ENCODE measurements at places on chromosomes 7 and 10. TPM values are rescaled to one million over a fixed set of nuclear protein-coding genes. Genes with fewer than 3 reads are reported as not detected.

ASAH2 gene
- total RNA-seq, result not detected

SYT15B gene
- total RNA-seq, result 0.93 TPM

TUBB8 gene
- not detected for total RNA-seq

MGAM2 gene
- not detected for total RNA-seq

PRRT4 gene
- 1.6 TPM for total RNA-seq

TLL2 gene
- total RNA-seq, result 7.0 TPM

PPP1R3C gene
- total RNA-seq, result 236 TPM

GRM3 gene
- total RNA-seq, result not detected

DNA sequence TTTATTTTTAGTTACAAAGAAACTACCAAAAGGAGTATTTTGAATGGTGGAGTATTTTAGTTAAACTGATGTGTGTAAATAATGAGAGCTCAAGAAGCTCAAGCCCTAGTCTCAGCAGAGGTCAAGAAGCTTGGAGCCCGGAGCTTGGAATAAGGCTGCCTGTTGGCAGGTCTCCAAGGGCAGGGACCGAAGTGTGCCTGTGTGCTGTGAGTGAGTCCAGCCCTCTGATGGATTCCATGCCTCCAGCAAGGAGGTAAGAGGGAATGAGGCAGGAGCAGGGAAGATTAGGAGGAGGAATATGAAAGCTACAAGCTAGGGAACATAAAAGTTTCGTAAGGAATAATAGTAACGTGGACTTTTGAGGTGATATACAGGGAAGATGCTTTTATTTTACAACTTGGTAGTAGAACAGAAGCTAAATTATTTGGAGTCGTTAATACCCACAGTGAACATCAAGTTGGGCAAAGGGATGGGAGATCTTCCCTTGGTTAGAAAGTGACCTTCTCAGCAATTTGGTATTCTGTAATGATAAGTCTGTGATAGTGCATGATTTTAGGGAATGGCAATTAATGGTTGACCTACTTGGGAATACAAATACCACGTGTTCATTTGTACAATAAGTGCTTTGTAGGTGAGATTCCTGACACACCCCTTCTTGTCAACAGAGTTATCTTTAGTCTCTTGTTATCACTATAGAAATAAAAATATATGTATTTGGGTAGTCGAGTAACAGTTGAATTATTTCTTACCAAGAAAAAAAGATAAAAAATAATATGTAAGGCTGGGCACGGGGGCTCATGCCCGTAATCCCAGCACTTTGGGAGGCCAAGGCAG lies 4.6 kb downstream of the SEC23IP start:
- peaks cover 62% of the 10 kb centered on the region for H3K4me1 ChIP-seq
- H3K27me3 ChIP-seq, result no peaks in the 10 kb centered on the region
- H3K4me3 ChIP-seq, result no peak overlapping the region
- peak; percentile 68 for DNase-seq
- peaks cover 16% of the 10 kb centered on the region for H3K36me3 ChIP-seq

GRCh38 chr7:25763463-25763860 lies 388.5 kb upstream of the NFE2L3 start:
- no peak overlapping the region for H3K4me3 ChIP-seq
- H3K27ac ChIP-seq, result no peak overlapping the region
- H3K36me3 ChIP-seq, result no peaks in the 10 kb centered on the region

DNA sequence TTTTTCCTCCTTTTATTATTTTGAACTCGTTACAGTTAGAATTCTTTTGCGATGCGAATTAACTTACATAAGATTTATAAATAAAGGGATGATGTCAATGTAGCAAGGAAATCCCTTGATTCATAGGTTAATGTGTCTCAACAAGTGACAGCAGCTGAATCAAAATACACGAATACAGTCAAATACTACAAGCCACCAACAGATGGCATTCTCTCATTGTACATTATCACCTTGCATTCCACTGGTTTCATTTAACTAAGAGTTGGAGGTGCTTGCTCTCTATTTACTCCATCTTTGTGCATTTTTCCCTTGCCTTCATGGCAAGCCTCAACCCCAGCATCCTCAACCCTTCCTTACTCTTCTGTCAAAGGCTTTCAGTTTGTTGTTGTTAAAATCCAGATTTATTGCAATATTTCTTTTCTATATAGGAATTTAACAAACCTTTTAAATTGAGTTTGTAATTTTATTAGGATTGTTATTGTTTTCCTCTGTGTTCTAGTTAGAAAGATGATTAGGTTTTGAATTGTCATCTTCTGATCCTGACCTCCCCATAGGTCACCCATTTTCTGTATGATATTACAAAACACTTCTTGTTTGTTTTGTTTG lies 78.3 kb downstream of the SLC25A40 start:
- H3K36me3 ChIP-seq, result no peaks in the 10 kb centered on the region
- H3K4me3 ChIP-seq, result no peak overlapping the region
- no peaks in the 10 kb centered on the region for H3K4me1 ChIP-seq
- H3K27me3 ChIP-seq, result no peaks in the 10 kb centered on the region
- DNase-seq, result no peak
- H3K27ac ChIP-seq, result no peak overlapping the region

- no peak for DNase-seq
- no peaks in the 10 kb centered on the region for H3K27me3 ChIP-seq
- no peak overlapping the region for H3K4me3 ChIP-seq
- H3K27ac ChIP-seq, result no peak overlapping the region
- no peaks in the 10 kb centered on the region for H3K4me1 ChIP-seq
- H3K36me3 ChIP-seq, result peaks cover 7% of the 10 kb centered on the region
Measured at GRCh38 chr10:71351087-71351486, 32.0 kb downstream of the SLC29A3 start.

- H3K36me3 ChIP-seq, result peaks cover 90% of the 10 kb centered on the region
- no peaks in the 10 kb centered on the region for H3K27me3 ChIP-seq
- no peaks in the 10 kb centered on the region for H3K4me1 ChIP-seq
- no peak overlapping the region for H3K4me3 ChIP-seq
- DNase-seq, result no peak
- H3K27ac ChIP-seq, result no peak overlapping the region
Measured at GRCh38 chr7:128959296-128959695, 21.6 kb downstream of the IRF5 start.

DNA sequence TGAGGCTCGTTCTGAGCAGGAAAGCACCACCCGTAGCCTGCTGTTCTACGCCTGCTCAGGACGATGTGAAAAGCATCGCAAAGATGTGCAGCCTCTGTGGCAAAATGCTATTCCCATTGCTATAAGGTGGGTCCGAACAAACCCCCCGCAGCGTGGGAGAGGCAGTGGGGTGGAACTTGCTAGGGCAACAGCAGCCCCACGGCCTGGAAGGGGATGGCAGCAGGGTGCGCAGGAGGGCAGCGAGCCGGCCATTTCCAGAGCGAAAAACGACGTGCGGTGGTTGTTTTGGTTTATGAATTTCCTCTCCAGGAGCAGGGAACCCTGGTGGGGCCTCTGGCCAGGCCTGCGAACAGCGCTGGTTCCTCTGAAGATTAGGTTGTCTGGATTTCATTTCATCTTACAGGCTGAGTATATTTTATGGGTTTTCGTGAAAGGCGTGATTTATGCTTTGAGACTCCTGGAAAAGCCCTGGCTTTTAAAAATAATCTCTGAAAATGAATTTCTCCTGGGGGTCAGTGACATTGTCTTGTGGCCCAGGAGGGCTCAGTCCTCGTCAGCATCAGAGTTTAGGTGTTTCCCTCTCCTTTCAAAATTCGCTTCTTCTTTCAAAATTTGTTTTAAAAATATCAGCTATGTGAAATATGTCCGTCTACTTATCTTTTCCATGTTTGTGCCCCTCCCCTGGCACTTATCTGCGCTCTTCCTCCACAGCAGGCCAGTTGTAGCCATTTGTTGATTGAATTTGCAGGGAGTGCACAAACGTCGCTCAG lies 42.3 kb upstream of the UBE3C start:
- H3K27me3 ChIP-seq, result peaks cover 47% of the 10 kb centered on the region
- H3K4me3 ChIP-seq, result no peak overlapping the region
- H3K4me1 ChIP-seq, result no peaks in the 10 kb centered on the region
- no peak overlapping the region for H3K27ac ChIP-seq
- H3K36me3 ChIP-seq, result no peaks in the 10 kb centered on the region

DNA sequence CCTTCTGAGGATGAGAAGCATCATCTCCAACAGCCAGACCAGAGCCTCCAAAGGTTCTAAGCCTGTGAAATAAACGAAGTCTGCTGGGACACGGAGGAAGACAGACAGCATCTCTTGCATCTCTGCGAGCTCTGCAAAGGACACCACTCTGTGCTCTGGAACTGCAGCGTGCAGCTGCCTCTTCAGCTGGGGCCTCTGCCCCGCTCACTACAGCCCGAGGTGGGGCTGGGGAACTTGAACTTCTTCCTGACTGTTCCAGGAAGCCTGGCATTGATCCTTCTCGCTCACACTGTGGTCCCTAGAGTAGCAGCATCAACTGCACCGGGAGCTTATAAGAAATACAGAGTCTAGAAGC lies 163.3 kb downstream of the USP6NL start:
- H3K27ac ChIP-seq, result no peak overlapping the region
- DNase-seq, result no peak
- no peaks in the 10 kb centered on the region for H3K36me3 ChIP-seq
- H3K4me3 ChIP-seq, result no peak overlapping the region
- no peaks in the 10 kb centered on the region for H3K4me1 ChIP-seq
- peaks cover 47% of the 10 kb centered on the region for H3K27me3 ChIP-seq

DNA sequence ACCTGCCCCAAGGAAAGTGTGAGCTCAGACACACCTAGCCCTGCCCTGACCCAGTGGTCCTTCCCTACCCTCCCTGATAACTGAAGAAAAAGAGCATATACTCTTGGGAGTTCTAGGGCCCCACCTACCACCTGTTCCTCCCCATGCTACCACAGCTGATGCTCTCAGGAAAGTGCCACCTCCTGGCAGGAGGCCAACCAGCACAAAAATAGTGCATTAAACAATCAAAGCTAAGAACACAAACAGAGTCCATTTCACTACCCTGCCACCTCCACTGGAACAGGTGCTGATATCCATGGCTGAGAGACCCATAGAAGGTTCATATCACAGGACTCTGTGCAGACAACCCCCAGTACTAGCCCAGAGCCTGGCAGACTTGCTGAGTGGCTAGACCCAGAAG lies 288.6 kb upstream of the PHF14 start:
- H3K27ac ChIP-seq, result no peak overlapping the region
- no peaks in the 10 kb centered on the region for H3K36me3 ChIP-seq
- no peak for DNase-seq

DNA sequence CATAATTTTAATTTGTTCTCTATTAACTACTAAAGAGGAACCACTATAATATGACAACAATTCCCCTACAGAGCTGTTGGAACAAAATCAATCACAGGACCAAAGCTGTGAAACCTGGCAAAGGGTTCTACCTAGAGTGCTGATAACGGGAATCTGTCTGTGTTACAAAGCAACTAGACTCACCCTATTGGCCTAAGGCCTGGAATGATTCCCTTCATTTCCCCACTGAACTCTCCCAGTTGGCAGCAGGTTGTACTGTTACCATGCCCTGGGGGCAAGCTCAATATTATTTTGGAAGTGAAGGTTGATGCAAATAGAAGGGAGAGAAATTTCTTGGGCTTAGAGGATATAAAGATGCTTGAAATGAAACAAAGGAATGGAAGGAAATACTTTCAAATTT lies 81.8 kb downstream of the SEMA3A start:
- no peaks in the 10 kb centered on the region for H3K27me3 ChIP-seq
- H3K36me3 ChIP-seq, result no peaks in the 10 kb centered on the region
- peak overlapping the region; percentile 47 for H3K27ac ChIP-seq
- no peak for DNase-seq
- H3K4me3 ChIP-seq, result no peak overlapping the region
- H3K4me1 ChIP-seq, result peaks cover 35% of the 10 kb centered on the region

GRCh38 chr10:50988792-50989191 lies 85.5 kb upstream of the PRKG1 start:
- H3K27me3 ChIP-seq, result peaks cover 29% of the 10 kb centered on the region
- H3K36me3 ChIP-seq, result no peaks in the 10 kb centered on the region
- peak overlapping the region; percentile 80 for H3K4me3 ChIP-seq

DNA sequence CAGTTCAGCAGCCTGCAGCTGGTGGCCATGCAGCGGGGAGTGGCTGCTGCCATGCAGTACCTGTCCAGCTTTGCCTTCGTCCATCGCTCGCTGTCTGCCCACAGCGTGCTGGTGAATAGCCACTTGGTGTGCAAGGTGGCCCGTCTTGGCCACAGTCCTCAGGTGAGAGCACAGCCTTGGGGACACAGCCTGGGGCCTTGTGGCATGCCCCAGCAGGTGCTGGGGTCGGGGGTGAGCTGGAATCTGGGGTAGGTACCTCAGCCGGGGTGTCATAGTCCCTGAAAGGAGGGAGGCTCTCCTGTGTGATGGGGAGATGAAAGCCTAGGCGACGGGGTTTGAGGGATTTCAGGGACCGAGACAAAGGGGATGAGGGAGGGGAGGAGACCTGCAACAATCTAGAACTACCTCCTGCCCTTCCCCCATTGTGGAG lies 14.1 kb downstream of the EPHB6 start:
- DNase-seq, result no peak
- no peak overlapping the region for H3K4me3 ChIP-seq
- H3K27ac ChIP-seq, result no peak overlapping the region
- no peaks in the 10 kb centered on the region for H3K4me1 ChIP-seq

- no peaks in the 10 kb centered on the region for H3K36me3 ChIP-seq
- H3K27ac ChIP-seq, result no peak overlapping the region
- peaks cover 38% of the 10 kb centered on the region for H3K27me3 ChIP-seq
- H3K4me3 ChIP-seq, result no peak overlapping the region
Measured at GRCh38 chr10:131621784-131622624, 278.8 kb upstream of the PPP2R2D start.

GRCh38 chr7:100856871-100857282 lies 4.4 kb downstream of the SLC12A9 start:
- H3K4me3 ChIP-seq, result no peak overlapping the region
- peaks cover 14% of the 10 kb centered on the region for H3K4me1 ChIP-seq
- DNase-seq, result no peak
- no peak overlapping the region for H3K27ac ChIP-seq
- no peaks in the 10 kb centered on the region for H3K27me3 ChIP-seq

GRCh38 chr7:22356701-22357310 lies at the start of gene RAPGEF5:
Gene RAPGEF5, minus strand, starts transcription at chr7:22357154. Its CDS starts 94 bp downstream, at chr7:22357060.
- no peaks in the 10 kb centered on the region for H3K36me3 ChIP-seq
- H3K27ac ChIP-seq, result peak within 1 kb of the TSS; percentile 23
- H3K4me1 ChIP-seq, result peaks cover 11% of the 10 kb centered on the region
- H3K4me3 ChIP-seq, result peak within 1 kb of the TSS; percentile 67
- DNase-seq, result no peak

DNA sequence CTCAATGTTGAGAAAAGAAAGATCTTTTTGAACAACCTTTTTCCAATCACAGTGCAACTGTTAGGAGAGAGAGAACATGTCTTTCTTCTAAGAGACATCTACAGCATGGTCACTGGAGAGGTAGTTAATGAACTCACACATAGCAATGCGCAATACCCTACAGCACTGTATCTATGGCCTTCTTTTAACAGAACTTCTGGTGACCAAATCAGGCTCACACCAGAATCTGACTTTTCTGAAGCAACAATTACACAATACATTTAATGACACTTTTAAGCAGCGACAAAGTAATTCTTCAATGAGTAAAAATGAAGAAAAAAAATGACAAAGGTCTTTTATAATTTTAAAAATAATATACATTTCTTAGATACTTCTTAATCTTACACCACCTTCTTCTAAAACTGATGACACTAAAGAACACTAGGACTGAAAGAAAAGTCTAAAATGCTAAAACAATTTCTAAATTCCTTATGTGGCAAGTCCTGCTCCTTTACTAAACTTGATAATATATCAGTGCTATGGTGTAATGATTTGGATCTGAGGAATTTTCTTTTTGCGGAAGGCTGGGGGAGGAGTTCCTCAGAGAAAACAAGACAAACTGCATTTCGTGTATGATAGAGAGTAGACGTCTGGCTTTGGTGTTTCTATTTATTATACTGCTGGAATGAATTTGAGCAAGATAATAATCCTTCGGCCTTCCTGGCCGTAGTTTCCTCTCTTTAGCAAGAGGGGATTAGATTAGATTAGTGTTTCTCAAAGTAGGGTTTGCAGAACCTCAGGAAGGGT lies 166.3 kb downstream of the ZNF438 start:
- H3K4me3 ChIP-seq, result no peak overlapping the region
- DNase-seq, result no peak
- peaks cover 26% of the 10 kb centered on the region for H3K4me1 ChIP-seq
- peak overlapping the region; percentile 16 for H3K27ac ChIP-seq
